ENCODE measurements at places on chromosomes 16 and 17. TPM values are rescaled to one million over a fixed set of nuclear protein-coding genes. Genes with fewer than 3 reads are reported as not detected.

The TBC1D3H gene
- polyA plus RNA-seq, result not detected

The OR4D1 gene
- polyA plus RNA-seq, result 3.3 TPM

The HOXB3 gene
- 0.11 TPM for polyA plus RNA-seq

The KIFC3 gene
- not detected for polyA plus RNA-seq

DNA sequence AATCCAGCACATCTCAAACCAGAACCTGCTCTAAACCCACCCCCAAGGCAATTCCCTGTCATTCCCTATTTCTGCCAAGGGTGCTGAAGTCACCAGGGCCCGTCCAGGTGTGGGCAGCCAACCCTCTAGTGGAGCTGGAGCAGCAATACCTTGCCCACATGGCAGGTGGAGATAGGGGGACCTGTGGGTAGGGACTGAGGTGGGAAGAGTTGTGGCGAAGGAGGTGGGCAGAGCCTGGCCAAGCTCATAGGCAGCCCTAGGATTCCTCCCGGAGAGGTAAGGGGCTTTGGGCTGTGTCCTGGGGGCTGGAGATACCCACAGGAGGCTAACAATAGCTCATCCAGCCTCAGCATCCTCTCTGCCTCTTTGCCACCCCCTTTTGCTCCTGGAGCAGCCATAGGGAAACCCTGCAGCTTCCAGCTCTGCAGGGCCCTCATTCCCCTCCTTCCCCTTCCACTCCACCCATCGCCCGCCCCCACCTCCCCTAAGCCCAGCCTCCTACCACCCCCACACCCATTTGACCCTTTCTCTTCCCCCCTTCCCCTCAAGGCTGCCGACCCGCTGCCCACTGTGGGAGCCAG lies 30.4 kb upstream of the CRHR1 start:
- DNase-seq, result no peak
- no peaks in the 10 kb centered on the region for H3K4me1 ChIP-seq
- no peaks in the 10 kb centered on the region for H3K36me3 ChIP-seq
- no peaks in the 10 kb centered on the region for H3K27me3 ChIP-seq
- H3K27ac ChIP-seq, result no peak overlapping the region
- H3K4me3 ChIP-seq, result no peak overlapping the region

Measured in naive thymus-derived CD4-positive, alpha-beta T cell (primary cell).